Stimulated activated CD4-positive, alpha-beta T cell treated with anti-CD3 and anti-CD28 coated beads, TNF-alpha, amount 100 ng/mL, for 48 hours (primary cell): ENCODE measurements at places on chromosomes 3 and 15.

DNA sequence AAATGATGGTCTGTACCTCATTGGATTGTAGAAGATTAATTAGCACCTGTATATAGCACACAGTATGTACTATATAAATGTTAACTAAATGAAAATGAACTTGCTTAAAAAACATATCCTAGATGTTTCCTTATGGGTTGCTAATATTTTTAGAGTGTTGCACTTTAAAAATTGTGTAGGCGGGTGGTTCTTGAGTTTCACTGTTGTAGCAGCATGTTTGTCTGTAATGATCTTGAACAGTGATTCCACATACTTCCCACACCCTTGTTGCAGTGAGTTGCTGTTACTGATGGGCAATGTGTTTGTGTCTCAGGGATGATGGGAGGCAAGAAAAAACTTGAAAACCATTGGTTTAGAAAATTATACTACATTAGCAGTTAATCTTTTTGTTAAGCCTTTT is 22.0 kb downstream of the USP3 start:
- no peak for DNase-seq

- no peak for DNase-seq
Observed at GRCh38 chr3:147945968-147946519, 536.9 kb downstream of the ZIC1 start.

DNA sequence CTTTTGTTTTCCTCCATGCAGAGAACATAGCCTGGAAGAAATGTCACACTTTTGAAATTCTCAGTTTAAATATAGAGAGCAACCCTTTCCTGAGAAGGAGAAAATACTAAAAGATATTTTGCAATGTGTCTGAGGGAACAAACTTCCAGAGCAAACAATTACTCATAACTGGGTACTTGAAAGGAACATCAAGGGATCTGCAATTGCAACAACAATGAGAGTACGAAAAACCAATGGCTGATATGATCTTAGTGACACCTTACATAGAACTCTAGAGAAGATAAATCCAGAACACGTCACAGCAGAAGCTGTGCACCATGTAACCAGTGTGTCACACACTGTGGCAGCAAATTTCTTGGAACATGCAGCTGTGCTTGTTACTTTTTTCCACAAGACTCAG is 14.6 kb upstream of the ARPP21 start:
- no peak for DNase-seq

DNA sequence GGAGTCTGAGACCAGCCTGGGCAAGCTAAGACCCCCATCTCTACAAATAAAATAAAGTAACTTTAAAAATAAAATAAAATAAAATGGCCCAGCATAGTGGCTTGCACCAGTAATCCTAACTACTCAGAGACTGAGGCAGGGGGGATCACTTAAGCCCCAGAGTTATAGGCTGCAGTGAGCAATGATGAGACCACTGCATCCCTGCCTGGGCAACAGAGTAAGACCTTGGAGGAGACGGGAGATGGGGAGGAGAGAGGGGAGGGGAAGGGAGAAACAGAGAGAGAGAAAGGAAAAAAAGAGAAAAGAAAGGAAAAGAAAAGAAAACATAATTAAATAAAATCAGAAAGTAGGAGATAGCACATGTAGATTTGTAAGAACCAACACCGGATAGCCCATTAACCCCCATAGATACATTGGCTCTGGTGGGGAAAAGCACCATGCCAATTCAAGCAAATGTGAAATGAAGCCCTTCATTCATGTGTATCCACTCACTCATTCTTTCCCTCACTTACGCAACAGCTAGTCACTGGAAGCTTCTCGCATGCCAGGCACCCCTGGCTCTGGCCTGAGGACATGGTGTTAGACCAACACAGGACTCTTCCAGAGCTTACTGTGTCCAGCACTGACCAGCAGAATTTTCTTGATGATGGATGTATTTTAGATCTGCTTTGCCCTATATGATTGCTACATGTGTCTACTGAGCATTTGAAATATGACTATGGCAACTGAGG is 183.2 kb downstream of the MAGI1 start:
- no peak for DNase-seq

DNA sequence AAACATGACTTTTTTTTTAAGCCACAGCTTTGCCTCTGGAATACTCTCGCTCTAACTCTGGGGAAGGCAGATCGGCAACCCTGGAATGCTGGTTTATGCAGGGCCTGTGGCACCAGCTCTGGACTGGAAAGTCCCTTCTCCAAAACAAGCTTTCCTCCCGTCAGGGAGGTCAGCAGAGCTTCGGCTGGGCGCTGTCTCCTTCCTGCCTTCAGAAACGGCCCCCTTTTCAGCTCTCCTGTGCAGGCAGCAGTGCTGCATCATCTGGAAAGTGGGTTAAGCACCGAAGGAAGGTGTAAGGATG is 42.7 kb upstream of the SKOR1 start:
- DNase-seq: no peak
